Cardiac muscle cell (in vitro differentiated cells and primary cell): ENCODE measurements at places on chromosomes 4 and X.

DNA sequence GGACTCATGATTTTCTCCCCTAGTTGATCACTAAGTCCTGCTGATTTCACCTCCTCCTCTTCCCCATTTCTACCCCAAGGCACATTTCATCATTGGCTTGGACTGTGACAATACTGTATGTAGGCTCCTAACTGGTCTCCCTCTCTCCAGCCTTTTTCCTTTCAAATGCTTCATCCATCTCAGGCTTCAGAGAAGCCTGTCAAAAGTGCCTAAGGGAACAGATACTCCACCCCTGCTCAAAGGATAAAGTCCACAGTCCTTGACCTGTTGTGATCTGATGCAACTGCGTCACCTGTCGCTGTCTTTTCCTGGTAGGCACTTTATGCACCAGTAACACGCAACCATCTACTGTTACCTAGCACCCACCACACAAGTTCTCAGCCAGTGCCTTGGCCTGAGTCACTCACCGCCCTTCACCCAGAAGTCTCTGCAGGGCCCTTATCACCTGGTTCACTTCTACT is 12.8 kb downstream of the SCARB2 start:
- no peak overlapping the region for H3K4me3 ChIP-seq
- H3K4me1 ChIP-seq, result peaks cover 37% of the 10 kb centered on the region
- no peaks in the 10 kb centered on the region for H3K36me3 ChIP-seq
- no peak for DNase-seq
- no peaks in the 10 kb centered on the region for H3K27me3 ChIP-seq

DNA sequence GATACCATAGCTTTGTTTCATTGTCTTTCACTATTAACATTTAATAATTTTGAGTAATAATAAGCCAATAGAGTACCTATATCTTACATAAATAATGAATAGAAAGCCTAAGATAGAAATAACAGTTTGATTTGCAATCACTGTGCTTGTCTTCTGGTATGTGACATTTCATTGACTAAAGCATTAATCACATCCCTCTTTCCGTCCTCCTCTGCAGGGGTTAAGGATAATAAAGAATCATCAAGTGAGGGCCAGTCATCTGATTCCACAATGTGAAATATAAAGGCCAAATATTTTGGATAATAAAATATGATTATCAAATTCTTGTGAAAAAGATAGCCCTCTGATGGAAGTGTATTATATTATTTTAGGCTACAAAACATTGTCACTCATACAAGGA is 2073.4 kb downstream of the ARAP2 start:
- DNase-seq, result peak; percentile 9
- no peak overlapping the region for H3K27ac ChIP-seq
- no peaks in the 10 kb centered on the region for H3K36me3 ChIP-seq
- no peak overlapping the region for H3K4me3 ChIP-seq
- H3K4me1 ChIP-seq, result no peaks in the 10 kb centered on the region

DNA sequence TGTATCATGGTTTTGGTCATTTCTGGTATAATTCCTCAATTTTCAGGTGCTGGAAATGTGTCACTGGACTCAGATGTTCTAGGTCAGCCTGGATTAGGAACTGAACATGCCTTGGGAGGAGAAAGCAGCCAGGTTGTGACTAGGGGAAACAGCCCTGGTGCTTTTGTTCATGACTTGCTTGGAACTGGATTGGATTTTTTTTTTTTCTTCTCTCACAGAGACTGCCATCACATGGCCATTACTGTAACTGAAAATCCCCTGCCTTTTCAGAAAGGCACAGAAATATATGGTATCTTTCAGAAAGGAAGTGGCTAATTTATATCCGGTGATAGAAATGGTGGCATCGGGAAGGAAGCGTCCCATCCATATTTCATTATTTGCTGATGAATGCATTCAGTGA is 34.6 kb downstream of the SEPTIN11 start:
- no peak overlapping the region for H3K4me3 ChIP-seq
- no peaks in the 10 kb centered on the region for H3K27me3 ChIP-seq
- no peaks in the 10 kb centered on the region for H3K36me3 ChIP-seq
- peaks cover 23% of the 10 kb centered on the region for H3K4me1 ChIP-seq
- H3K27ac ChIP-seq, result peak overlapping the region; percentile 86

GRCh38 chr4:159235779-159236368 is 133.0 kb downstream of the RAPGEF2 start:
- H3K27ac ChIP-seq, result peak overlapping the region; percentile 73
- H3K36me3 ChIP-seq, result peaks cover 6% of the 10 kb centered on the region
- H3K27me3 ChIP-seq, result no peaks in the 10 kb centered on the region
- peaks cover 10% of the 10 kb centered on the region for H3K4me1 ChIP-seq
- H3K4me3 ChIP-seq, result no peak overlapping the region
- DNase-seq, result peak; percentile 22

- H3K27me3 ChIP-seq, result no peaks in the 10 kb centered on the region
- H3K4me1 ChIP-seq, result peaks cover 8% of the 10 kb centered on the region
- no peaks in the 10 kb centered on the region for H3K36me3 ChIP-seq
- H3K4me3 ChIP-seq, result no peak overlapping the region
- no peak overlapping the region for H3K27ac ChIP-seq
Observed at GRCh38 chr4:78320349-78320935, 231.1 kb upstream of the ANXA3 start.

GRCh38 chr4:54643958-54644751 is 13.6 kb upstream of the KIT start:
- no peak overlapping the region for H3K27ac ChIP-seq
- H3K4me1 ChIP-seq, result no peaks in the 10 kb centered on the region
- no peak overlapping the region for H3K4me3 ChIP-seq
- no peak for DNase-seq
- no peaks in the 10 kb centered on the region for H3K36me3 ChIP-seq

DNA sequence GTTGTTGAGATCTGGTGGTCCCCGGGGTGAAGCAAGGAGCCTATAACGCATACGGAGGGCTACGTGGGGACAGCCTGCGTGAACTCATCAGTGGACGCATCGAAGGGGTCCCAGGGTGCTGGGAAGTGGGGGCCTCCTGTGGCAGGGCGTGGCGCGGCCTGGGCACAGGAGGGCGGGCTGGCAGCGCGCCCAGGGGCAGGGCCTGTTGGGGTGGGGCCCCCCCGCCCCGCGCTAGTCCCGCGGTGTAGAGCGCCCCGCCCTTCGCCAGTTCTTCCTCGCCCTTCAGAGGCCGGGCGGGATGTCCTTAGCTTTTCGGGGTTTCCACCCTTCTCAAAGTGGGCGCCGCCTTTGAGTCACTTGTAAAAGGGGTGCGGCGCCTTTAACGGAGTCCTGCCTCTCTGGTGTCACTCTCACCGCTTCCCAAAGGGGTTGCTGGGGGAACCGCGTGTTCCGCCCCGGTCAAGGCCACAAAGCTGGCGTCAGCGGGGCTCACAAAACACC is 632 bp downstream of the PLP2 start:
- H3K4me3 ChIP-seq, result peak overlapping the region; percentile 34
- no peak overlapping the region for H3K27ac ChIP-seq
- H3K36me3 ChIP-seq, result no peaks in the 10 kb centered on the region
- H3K4me1 ChIP-seq, result peaks cover 6% of the 10 kb centered on the region
- H3K27me3 ChIP-seq, result no peaks in the 10 kb centered on the region

- no peaks in the 10 kb centered on the region for H3K36me3 ChIP-seq
- no peak overlapping the region for H3K27ac ChIP-seq
- H3K4me3 ChIP-seq, result no peak overlapping the region
- no peaks in the 10 kb centered on the region for H3K27me3 ChIP-seq
Observed at GRCh38 chr4:122632396-122633143, 11.7 kb upstream of the IL21 start.

DNA sequence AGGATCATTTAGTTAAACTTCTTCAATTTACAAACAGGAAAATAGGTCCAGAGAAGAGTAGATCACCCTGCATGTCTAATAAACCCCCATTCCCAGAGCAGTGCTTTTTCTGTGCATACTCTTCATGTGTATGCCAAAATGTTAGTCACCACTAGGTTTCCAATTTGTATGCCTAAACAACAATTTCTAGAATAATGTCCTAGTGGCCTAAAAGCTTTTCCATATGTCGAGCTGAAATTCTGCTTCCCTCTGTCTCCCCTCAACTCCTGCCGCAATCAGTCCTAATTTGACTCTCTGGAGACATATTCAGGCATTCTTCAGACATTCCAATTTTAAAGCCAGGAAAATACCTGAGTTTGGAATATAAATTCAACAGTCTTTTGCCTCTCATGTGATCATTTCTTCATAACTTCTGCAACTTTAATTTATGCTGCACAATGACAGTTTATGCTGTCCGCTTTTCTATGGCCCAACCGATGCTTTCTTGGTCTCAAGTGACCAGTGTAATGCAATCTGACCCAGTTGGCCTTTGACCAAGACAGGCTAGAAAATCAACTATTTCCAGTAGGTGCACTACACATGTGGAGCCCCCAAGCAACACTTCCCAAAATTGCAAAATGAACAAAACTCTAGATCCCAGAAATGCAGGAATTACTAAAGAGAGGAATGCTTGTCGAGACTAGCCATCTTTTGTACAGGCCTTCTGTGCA is 122.9 kb upstream of the FMR1 start:
- no peak overlapping the region for H3K4me3 ChIP-seq
- no peaks in the 10 kb centered on the region for H3K4me1 ChIP-seq

GRCh38 chrX:154308108-154308946 is 12.7 kb downstream of the TKTL1 start:
- no peak overlapping the region for H3K4me3 ChIP-seq
- H3K27me3 ChIP-seq, result no peaks in the 10 kb centered on the region
- no peak overlapping the region for H3K27ac ChIP-seq
- H3K36me3 ChIP-seq, result no peaks in the 10 kb centered on the region
- DNase-seq, result peak; percentile 55
- no peaks in the 10 kb centered on the region for H3K4me1 ChIP-seq

GRCh38 chr4:38449506-38450174 is 214.4 kb upstream of the KLF3 start:
- H3K36me3 ChIP-seq, result no peaks in the 10 kb centered on the region
- H3K4me3 ChIP-seq, result no peak overlapping the region
- H3K27ac ChIP-seq, result no peak overlapping the region

- H3K36me3 ChIP-seq, result no peaks in the 10 kb centered on the region
- H3K27ac ChIP-seq, result no peak within 1 kb of the TSS
- peaks cover 6% of the 10 kb centered on the region for H3K4me1 ChIP-seq
- H3K4me3 ChIP-seq, result peak within 1 kb of the TSS; percentile 35
- peaks cover 78% of the 10 kb centered on the region for H3K27me3 ChIP-seq
- DNase-seq, result peak; percentile 53
Observed at GRCh38 chr4:154491341-154492271, at the start of gene DCHS2. TSS of gene DCHS2 (minus strand) at chr4:154491799. CDS start at chr4:154491355, 444 bp downstream.

DNA sequence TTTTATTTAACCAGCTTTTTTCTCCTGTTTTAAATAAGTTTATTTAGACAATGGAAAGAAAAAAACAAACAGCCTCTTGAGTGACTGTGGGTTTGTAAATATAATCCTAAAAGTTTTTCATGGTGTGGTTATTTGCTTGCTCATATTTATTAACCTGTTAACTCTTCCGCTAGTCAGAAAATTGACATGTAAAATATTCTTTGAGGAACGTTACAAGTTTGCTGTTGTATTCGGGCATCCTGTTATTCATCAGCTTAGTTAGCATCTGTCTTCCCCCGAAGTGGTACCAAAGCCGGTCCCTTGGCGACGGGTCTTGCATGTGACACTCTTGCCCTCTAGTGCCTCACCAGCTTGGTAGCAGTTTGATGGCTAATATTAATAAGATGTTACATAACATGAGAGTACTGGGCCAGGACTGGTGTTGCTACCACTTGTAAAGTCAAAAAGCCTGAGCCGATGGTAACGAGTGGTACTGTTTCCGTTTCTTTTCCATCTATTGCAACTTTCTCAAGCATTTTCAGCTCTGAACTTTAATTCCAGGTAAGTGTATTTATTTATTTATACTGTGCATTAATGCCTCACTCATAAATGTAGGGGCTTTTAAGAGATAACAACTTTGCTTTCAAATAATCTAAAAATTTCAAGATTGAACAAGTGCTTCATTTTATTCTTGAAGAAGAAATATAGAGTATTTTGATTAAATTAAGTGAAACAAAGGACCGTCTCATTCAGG is at the start of gene NDST3:
Gene NDST3, plus strand, starts transcription at position 434 of the 733 bp plus-strand sequence. CDS start 19,425 bp downstream, outside the sequence.
- peak within 1 kb of the TSS; percentile 56 for H3K4me3 ChIP-seq
- no peaks in the 10 kb centered on the region for H3K36me3 ChIP-seq
- H3K27me3 ChIP-seq, result peaks cover 16% of the 10 kb centered on the region
- H3K4me1 ChIP-seq, result no peaks in the 10 kb centered on the region

DNA sequence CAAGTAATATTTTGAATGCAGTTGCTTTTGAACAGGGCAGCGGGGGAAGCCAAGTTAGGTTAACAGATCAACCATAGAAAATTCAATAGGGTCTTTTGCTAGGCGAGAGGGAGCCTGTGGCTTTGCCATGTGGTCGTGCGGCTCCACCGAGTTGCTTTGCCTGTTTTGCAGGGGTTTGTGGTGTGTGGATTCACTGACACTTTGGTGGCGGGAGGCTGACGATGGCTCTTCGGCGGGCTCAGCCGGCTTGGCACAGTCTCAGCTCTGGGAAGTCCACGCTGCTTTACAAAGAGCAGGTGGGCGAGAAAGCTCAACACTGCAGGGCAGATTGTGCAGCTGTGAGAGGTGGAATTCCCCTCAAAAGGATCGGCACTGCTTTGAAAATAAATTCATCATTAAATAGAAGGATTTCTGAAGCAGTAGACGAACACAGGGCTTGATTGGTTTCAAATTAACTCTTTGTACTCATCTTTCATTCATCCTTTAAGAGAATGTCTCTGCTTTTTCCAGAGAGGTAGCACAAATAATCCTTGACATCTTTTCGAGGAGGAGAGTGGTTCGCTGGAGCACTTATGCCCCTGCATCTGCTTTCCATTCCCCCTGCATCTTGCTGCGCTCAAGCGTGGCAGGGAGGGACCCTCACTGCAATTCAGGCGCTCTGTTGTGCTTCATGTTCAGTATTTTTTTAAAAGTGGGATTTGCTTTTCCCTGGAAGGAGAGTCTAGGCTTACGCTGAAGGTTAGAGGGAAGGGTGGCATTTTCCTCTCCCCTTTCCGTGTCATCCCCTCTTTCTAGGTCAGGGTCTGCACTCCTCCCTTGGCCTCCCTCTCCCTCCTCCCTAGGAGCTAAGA is 201.8 kb upstream of the LEF1 start:
- no peaks in the 10 kb centered on the region for H3K36me3 ChIP-seq
- DNase-seq, result no peak
- H3K4me3 ChIP-seq, result no peak overlapping the region

GRCh38 chr4:25860586-25861279 is 2.1 kb downstream of the SEL1L3 start:
- peaks cover 32% of the 10 kb centered on the region for H3K27me3 ChIP-seq
- DNase-seq, result no peak
- no peak overlapping the region for H3K4me3 ChIP-seq
- H3K27ac ChIP-seq, result no peak overlapping the region
- H3K4me1 ChIP-seq, result peaks cover 13% of the 10 kb centered on the region

DNA sequence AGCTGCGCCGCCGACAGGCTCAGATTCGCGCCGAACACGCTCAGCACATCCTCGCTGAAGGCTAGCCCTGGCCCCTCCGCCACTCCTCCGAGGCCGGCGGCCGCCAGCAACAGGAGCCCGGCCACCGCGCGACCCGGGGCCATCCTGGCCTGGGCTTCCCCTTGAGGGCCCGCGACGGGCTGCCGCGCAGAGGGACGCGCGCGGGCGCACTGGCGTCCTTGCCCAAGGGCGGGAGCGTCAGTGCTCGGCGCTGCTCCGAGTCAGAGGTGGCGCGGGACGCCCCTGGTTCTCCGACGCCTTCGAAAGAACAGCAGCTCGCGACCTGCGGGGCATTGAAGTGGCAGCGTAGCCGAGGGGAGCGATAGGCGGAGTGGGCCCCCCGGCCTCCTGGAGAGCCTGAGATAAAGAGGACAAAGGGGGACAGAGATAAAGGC is 745 bp downstream of the SLC39A8 start:
- peak overlapping the region; percentile 47 for H3K4me3 ChIP-seq
- H3K27me3 ChIP-seq, result no peaks in the 10 kb centered on the region
- peak overlapping the region; percentile 61 for H3K27ac ChIP-seq
- H3K4me1 ChIP-seq, result peaks cover 17% of the 10 kb centered on the region

GRCh38 chr4:83686166-83686565 is 150.3 kb downstream of the GPAT3 start:
- H3K27ac ChIP-seq, result no peak overlapping the region
- H3K4me1 ChIP-seq, result no peaks in the 10 kb centered on the region
- no peak for DNase-seq
- H3K27me3 ChIP-seq, result no peaks in the 10 kb centered on the region
